ENCODE measurements at places on chromosomes 16 and 17.

DNA sequence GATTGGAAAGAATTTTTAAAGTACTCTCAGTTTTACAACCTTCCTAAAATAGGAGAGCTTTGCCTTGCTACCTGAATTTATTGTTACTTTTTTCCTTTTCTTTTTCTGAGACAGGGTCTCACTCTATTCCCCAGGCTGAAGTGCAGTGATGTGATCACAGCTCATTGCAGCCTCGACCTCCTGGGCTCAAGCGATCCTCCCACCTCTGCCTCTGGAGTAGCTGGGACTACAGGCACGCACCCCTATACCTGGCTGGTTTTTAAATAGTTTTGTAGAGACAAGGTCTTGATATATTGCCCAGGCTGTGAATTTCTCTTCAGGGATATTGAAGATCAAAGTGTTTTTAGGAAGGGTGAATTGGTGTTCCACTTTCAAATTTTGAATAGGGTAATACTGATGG lies 3.8 kb downstream of the MPV17L start:
- no peak for ATAC-seq

- no peak for ATAC-seq
Measured at GRCh38 chr17:66952031-66952524, 12.4 kb upstream of the CACNG4 start.

DNA sequence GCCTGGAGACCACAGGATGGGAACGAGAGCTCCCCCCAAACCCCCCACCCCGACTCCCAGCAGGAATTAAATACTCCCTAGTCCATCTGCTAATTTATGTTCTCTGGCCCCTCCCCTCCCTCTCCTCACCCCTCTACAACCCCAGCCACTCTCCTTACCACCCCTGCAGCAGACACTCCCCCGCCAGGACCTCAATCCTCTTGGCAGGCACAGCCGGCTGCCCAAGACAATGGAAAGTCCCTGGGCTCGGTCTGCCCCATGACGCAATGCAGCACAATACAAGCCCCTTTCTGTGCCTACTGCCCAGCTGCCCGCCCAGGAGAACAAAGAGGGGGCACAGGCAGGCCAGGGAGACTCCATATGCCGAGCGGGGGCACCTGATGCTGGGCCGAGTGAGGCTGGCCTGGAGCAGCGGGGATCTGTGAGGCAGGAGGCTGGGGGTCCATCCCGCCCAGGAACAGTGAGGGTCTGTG lies 30.3 kb upstream of the CDC42EP4 start:
- ATAC-seq: no peak

DNA sequence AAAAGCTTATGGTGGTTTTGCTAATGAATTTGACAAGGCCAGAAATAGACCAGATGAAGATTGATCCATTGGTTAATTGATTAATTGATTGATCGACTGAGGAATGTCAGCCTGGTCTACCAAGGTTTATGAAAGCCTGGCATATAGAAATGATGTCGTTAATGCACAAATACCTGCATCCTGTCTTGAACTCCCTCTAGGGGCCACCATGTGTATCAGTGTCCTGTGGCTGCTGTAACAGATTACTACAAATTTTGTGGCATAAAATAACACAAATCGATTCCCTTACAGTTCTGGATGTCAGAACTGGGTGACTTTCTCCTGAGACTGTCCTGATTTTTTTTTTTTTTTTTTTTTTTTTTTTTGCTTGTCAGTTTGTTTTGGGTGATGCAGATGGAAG lies 553.2 kb downstream of the MAF start:
- ATAC-seq: peak; percentile 45

GRCh38 chr17:44831371-44831770 lies 1.3 kb upstream of the GJC1 start:
- no peak for ATAC-seq

DNA sequence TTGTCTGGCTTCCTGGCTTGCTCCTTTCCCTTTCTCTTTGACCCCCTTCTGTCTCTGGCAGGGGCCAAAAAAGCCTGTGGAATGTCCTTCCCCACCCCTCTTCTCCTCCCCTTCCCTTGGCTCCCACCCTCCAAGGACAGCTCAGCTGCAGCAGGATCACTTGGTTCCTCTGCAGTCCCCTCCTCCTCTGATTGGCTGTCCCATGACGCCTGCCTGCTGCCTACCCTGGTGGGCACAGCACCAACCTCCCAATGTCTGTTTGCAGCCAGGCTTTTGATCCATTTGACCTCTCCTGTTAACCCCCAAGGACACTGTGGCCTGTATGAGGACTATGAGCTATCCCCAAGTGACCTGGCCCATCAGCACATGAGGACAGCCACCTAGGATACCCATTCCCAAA lies 14.8 kb upstream of the MTMR4 start:
- no peak for ATAC-seq

GRCh38 chr16:53865494-53865863 lies 161.5 kb downstream of the FTO start:
- ATAC-seq: peak; percentile 91

DNA sequence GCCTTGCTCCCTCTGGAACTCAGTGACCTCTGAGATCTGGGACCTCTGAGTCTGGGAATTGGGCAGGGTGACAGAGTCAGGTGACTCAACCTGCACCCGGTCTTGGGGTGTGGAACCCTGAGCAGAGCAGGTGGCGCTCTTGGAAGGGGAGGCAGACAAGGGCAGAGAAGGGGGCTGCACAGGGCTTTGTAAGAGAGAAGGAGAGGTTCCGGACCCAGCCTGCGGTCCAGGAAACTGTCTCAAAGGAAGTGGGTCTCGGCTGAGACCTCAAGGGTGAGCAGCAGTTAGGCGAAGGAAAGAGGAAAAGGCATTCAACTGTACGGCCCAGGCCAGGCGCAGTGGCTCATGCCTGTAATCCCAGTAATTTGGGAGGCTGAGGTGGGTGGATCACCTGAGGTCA lies 10.0 kb upstream of the RIPOR1 start:
- ATAC-seq: no peak

GRCh38 chr17:31321966-31322365 lies 544 bp upstream of the EVI2A start:
- no peak for ATAC-seq

DNA sequence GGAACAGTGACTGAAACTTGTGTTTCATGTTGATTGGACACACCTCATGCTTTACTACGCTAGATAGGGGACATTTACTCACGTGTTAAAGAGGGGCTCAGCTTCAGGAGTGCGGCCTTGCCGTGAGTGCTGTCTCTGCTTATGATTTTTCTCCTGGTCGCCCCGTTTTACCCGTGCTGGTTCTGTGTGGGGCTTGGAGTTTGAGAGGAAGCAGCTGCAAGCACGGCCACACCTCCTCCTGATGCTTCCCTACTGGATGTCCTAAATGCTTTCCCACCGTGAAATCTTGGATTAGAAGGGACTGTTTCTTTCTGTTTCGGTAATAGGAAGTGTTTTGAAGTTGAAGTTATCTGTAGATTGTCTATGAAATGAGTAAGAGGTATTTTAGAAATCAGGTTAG lies 54.0 kb upstream of the ZNF750 start:
- no peak for ATAC-seq

GRCh38 chr16:49484451-49484849 lies 110.8 kb downstream of the C16orf78 start:
- no peak for ATAC-seq

- ATAC-seq: no peak
Measured at GRCh38 chr17:33322063-33322462, 29.0 kb upstream of the ASIC2 start.

- ATAC-seq: no peak
Measured at GRCh38 chr16:77323695-77324094, 111.1 kb downstream of the ADAMTS18 start.

DNA sequence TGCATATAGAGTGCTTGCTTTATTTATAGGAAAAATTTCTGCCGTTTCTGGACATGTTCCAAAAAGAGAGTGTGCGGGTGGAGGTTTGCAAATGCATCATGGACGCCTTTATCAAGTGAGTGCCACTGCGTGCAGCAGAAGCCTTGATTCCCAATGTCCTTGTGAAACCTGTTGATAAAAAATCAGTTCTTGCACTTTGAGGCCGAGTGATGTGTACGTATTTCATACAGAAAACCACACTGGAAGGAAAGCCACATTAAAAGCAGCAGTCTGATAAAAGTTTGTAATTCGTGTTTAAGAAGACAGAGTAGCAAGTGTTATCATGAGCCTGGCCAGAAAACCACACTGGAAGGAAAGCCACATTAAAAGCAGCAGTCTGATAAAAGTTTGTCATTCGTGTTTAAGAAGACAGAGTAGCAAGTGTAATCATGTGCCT lies 78.0 kb downstream of the KNOP1 start:
- peak; percentile 32 for ATAC-seq

DNA sequence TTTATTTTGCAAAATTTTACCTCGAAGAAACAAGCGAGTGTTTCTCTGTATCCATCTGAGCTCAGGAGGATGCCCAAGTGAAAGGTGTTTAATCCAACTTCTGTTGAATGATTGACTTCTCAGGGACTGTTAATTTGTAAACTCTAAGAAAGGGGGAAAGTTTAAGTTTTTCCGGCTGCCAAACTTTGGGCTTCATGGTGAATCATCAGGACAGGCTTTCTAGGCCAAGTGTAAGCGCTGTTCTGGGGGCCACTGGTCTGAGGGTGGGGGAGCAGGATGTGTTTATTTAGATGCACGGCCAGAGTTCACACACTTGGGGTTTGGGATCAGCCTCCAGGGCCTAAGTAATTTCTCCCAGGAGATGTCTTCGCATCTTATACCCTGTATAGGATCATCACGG lies 110.4 kb downstream of the PITPNC1 start:
- ATAC-seq: no peak

DNA sequence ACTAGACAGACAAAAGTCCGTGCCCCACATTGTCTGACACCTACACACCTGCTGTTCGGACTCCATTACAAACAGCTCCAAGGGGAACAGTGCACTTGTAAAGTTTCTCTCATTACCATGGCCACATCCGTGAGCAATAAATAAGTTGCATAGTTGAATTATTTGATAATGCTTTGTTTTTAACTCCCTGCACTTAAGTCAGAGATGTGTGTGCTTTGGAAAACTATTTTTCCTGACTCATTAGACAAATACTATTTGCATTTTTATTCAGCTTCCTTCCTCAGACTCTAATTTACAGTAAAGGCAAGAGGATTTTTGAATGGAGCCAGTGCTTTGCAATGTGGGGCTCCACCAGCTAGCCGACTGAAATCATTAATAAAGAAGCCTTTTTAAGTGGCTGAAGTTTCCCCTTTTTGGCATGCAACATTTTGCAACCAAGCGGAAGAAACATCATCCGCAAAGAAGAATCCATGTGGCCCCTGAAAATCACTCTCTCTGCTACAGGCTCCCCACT lies 6.5 kb upstream of the CCL2 start:
- ATAC-seq: no peak

- ATAC-seq: peak; percentile 5
Measured at GRCh38 chr16:3020604-3021448, 658 bp downstream of the TNFRSF12A start.

All from activated T-helper 17 cell treated with anti-CD3 and anti-CD28 coated beads, Interleukin-2, amount 50 U/mL, for 72 hours (primary cell).